ENCODE measurements at places on chromosomes 6 and 20.

DNA sequence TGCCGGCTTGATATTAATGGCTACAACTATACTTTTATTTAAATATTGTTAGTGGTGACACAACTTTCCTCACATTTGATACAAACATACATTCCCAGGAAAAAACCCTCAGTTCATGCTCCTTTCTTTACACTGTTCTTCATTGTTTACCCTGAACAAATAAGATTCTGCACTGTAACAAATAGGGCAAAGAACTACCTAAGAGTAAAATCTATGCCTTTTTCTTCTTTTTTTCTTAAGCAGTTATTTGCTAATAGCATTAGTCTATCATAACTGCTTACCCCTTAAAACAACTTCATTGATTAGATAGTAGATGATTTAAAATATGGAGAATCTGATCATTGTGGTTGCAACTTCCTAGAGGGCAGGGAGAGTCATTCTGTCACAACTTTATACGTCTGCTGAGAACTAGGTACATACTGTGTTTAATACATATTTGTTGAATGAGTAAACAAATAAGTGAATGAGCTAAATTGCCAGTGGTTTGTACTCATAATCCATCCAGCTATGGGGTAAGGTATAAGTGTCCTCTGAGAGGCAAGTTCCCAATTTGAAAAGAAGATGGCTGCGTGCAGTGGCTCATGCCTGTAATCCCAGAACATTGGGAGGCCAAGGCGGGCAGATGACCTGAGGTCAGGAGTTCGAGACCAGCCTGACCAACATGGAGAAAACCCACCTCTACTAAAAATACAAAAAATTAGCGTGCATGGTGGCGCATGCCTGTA lies 161.0 kb downstream of the CDK19 start:
- no peak for DNase-seq

DNA sequence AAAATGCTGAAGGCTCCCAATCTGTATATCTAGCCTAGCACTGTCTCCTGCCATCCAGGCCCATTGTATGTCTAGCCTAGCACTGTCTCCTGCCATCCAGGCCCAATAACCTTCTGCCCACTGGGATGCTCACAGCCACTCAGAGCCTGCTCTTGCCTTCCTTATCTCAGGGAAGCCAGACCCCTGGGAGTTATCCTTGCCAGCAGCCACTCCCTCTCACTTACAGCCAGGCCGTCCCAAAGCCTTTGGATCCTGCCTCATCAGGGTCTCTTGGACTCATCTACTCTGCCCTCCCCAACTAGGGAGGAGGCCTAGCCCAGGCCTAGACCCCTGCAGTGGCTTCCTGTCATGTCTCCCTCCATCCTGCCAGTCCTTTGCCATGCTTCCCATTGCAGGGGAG lies 37.3 kb downstream of the KIF3B start:
- no peak for DNase-seq

DNA sequence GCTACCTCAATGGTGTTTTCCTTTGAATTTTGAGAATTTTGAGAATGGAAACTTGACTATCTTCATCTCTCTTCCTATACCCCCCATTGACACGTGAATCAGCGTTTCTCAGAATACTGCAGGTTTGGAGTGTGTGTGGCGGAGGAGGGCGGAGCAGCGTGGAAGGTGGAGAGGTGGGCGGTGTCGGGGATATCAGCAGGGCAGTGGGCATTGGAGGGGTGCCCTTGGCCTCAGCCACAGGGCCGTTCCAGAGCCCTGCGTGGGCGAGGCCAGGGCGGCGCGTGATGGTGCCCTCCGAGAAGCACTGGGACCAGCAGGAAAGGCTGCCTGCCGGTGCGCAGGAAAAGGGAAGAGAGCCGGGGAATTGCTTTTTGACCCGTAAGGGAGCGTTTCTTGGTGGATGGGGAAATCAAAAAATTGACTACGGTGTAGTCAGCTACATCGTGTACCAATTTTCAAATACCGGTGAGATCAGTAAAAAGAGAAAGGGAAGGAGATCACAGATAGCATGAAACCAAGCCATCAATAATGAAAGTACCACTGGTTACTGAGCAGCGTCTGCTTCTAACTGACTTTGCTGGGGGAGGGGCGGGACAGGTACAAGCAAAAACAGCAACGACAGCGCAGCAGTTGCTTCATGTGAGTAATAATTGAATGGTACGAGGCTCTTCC lies 82.7 kb upstream of the DUSP22 start:
- no peak for DNase-seq

DNA sequence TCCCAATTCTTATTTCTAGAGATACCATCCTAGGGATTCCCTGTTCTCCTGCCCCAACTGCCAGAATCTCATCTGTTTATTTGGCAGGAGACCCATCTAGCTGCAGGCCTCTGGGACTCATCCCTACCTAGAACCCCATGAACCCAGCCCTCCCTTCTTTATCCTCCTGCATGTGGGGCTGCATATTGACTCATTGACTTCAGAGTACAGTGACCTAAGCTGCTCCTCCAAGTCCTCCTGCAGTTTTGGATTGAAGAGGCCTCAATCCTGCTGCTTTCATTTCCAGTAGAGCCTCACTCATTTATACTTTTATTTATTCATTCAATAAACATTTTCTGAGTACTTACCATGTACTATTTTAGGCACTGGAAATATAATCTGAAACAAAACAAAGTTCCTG lies 11.6 kb downstream of the TMEM200A start:
- no peak for DNase-seq

DNA sequence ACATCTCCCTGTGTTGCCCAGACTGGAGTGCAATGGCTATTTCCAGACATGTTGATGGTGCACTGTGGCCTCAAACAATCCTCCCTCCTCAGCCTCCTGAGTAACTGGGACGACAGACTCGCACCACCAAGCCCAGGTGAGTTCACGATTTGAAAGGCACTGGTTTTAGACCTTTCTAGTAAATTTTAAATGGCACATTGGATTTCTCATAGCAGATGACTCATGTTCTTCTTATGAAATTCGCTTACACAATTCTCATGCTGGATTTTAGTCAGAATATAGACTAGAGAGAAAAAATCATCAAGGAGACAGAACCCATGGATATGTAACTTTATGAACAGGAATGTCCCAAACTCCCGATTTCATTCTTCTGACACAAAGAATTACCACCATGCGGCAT lies 18.1 kb upstream of the PXDC1 start:
- no peak for DNase-seq

DNA sequence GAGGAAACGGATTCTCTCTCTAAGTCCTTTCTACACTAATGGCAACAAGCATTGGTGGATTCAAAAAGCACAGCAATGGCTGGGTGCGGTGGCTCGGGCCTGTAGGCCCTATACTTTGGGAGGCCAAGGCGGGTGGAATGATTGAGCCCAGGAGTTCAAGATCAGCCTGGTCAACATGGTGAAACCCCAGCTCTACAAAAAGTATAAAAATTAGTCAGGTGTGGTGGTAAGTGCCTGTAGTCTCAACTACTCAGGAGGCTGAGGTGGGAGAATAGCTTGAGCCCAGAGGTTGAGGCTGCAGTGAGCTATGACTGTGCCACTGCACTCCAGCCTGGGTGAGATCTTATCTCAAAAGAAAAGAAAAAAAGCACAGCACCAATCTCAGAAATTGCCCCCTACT lies 19.3 kb downstream of the PAQR8 start:
- DNase-seq: no peak

DNA sequence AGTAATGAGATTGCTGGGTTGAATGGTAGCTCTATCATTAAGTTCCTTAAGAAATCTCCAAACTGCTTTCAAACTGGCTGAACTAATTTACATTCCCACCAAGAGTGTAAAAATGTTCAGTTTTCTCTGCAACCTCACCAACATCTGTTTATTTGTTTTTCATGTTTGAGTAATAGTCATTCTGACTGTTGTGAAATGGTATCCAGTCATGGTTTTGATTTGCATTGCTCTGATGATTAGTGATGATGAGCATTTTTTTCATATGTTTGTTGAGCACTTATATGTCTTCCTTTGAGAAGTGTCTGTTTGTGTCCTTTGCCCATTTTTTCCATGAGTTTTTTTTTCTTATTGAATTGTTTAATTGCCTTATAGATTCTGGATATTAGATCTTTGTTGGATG lies 24.9 kb downstream of the DEFB125 start:
- DNase-seq: no peak

DNA sequence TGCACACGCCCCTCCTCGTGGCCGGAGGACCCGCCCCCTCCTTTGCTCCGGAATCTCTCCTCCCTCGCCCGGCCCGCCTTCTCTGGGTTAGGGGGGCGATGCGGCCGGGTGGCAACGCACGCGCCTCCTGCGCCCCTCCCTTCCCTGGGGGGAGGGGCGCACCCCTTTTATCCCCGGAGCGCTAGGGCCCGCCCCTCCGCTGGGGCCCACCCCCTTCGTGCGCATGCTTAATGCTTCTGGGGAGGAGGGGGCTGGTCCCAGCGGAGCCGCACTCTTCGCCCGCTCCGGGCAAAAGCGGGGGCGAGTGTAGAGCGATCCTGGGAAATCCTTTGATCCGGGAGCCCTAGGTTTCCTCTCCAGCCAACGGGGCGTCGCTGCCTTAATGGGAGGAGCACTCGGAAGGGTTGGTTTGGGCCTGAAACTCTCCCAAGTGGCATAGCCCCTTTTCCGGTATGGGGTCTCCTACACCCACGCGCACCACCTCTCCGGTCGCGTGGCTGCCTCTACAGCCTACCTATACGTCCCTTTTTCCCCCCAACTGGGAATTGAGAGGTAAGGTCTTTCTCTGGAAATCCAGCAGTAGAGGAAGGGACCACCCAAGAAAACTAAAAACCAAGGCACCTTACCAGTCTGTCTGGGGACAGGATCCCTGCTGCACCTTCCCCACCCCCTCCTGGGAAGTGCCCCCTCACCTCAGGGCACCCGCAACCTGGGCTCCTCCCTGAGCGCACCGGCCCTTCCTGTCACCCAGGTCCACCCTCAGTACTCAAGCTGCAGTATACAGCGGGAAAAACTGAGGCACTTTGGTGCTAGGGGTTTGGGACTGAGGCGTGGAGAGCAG lies 2.1 kb downstream of the SOX12 start:
- DNase-seq: peak; percentile 59

DNA sequence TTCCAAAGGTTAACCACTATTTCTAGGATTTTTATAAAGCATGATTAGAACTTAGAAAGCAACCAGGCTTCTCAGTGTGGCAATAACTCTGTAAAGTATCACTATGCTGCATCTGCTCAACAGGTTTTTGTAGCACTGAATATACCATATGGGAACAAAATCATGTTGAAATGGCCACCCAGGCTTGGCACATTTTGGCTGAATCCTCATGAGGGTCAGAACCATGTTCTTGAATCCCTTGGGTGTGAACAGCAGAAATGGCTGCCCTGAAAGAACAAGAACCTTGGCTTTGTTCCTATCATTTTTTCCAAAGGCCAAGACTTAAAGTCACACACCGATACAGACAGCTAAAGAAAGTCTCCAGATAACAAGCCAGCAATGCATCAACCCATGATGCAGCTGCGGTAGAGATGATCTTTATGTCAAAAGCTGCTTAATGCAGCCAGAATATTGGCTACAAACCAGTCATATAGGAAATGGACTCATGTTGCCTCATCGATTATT lies 283.0 kb upstream of the NOX3 start:
- DNase-seq: no peak

DNA sequence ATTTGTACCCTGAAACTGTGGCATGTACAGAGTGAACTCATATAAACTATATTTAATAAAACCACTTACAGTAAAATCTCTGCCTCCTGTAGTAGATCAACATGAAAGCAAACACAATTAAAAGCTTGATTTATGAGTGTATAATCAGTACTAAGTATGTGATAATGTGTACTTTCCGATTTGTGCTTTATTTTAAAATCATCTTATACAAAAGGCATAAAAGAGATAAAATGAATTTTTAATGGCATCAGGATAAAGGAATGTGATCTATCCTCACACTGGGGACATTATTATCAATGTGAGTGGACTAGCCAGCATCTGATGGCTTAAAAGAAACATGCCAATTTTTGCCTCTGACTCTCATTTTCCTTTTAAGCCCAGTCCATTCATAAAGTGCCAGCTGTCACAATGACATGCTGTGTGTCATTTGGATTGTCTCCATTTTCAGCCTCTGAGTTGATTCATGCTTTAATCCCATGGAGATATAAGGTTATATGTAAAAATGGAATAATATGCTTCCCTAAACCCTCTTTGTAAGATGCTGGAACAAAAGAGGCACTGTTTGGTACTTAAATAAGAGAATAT lies 831.6 kb upstream of the EYS start:
- no peak for DNase-seq

DNA sequence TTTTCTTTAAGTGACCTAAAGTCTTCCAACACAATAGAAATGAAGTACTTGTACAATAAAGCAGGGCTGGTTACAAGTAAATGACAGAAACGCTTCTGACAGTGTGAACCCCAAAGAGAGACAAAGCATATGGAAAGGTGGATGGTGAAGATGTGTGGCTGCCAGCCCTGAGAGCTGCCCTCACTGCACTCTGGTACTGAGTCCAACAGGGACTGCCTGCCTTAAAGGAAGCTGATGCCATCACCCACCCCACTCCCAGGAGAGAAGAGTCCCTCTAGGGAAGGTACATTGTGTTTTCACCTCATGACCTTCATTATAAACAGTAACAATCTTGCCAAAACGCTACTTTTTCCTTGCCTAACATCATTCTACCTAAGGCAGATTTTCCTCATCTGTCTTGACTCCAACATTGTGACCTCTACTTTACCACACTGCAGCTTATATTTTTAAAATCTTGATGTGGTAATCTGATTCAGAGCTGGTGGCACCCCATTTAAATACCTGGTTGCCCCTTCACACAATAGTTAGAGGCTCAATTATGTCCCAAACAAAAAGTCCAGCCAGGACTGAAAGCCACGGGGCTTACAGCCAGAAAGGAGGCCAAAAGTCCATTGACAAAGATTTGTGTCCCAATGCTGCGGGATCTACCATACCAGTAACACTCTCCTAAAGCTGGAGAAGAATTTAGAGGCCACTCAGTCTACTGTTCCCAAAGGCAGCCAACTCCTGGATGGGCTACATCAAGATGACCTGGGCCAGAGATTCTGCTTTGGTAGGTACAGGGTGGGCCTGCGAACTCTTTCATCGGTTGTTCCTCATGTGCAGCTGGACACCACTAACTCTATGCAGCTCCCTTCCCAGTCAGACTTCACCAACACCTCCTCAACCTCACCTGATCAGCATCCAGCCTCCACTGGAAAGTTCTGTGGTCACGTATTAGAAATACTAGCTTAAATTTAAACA lies 4.4 kb downstream of the APMAP start:
- no peak for DNase-seq

DNA sequence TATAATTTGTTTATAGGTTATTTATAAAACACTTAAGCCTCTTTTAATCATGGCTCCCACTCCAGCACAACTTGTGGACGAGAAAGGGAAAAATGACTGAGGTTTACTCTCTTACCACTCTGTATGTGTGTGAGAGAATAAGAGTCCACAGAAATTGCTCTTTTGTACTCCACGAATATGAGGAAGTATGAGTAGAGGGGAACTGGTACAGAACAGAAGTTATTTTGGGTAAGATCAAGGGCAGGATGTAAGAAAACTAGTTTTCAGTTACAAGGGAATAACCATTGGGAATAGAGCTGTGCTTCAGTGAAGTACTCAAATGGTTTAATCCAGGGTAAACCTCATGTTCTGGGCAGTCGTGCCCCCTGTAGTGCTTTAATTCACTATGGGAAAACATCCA lies 72.6 kb downstream of the REV3L start:
- no peak for DNase-seq

All from stimulated activated CD8-positive, alpha-beta memory T cell treated with anti-CD3 and anti-CD28 coated beads, Interleukin-7, amount 100 ng/mL, for 48 hours (primary cell).